Epithelial cell of esophagus (primary cell): ENCODE measurements at places on chromosomes 7 and 10.

DNA sequence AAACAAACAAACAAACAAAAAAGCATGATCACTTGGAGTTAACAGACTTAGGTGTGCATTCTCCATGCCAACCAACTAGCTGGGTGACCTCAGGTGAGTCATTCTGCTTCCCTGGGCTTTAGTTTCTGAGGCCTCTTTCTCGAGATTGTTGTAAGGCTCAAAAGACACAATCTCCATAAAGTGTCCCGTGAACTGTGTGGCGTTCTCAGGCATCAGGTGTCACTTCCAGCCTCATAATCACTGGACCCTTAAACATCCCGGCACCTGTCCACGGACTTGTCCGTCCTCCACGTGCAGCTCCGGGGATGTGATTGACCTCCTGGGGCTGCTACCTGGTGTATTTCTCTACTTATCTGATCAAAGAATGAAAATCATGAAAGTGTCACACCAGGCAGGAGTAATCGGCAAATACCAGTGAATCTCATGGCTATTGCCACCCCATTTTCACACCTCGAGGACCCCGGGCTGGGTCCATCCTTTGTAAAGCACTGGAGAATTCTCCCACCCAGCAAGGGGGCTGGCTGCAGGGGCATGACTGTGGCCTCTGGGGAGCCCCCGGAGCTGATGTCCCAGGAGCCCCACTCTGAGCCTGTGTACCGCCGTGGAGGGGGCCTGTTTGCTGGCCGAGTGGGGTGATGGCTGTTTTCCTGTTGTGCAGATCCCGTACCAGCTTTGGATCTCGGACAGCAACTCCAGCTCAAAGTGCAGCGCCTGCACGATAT is 189.8 kb upstream of the SH2B2 start:
- DNase-seq = peak; percentile 32

DNA sequence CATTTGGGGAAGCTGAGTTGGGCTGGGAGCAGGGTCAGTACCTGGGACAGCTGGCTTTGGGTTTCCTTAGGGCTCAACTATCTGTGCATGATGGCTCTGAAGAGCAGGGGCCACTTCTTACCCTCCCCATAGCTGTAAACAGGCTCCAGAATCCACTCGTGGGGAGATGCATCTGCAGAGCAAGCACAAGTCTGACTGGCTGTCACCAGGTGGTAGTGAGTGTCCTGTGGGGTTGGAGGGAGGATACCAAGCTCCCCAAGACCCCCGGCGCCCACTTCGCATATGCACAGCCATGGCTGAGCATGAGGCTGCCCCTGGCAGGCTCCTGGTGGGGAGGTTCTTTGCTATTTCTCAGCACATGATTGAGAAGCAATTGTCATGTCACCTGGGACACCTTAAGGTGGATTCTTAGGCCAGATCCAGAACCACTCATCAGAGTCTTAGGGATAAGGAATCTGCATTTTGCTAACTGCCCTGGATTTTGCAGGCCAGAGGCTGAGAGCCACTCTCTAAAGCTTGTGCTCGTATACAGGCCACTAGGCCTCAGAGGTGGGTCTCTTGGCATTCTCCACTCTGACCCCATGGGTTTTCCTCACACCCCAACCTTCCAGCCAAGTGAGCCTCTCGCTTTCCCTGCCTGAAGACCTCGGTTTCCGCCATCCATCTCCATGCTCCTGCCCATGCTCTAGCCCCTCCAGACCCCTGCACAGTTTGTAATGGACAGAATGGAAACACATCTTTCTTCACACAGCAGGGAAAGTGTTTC is 53.7 kb downstream of the ADCY1 start:
- DNase-seq = no peak

GRCh38 chr7:41303709-41304108 is 399.2 kb downstream of the INHBA start:
- DNase-seq = no peak

GRCh38 chr10:132403511-132404168 is 6.6 kb downstream of the PWWP2B start:
- DNase-seq = peak; percentile 62

GRCh38 chr10:23291551-23292334 is 52.9 kb downstream of the C10orf67 start:
- DNase-seq = no peak

- peak; percentile 90 for DNase-seq
Measured at GRCh38 chr10:12588091-12588860, 238.9 kb downstream of the CAMK1D start.

- DNase-seq = no peak
Measured at GRCh38 chr10:113449006-113449695, 103.7 kb upstream of the HABP2 start.

DNA sequence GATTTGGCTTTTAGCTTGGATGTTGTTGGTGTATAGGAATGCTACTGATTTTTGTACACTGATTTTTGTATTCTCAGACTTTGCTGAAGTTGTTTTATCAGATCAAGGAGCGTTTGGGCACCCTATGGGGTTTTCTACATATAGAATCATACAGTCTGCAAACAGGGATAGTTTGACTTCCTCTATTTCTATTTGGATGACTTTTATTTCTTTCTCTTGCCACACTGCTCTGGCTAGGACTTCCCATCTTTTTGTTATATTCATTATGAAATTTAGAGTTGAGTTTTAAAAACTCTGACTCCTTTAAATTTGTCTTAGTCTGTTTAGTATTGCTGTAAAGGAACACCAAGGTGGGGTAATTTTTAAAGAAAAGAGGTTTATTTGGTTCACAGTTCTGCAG is 4.7 kb downstream of the ZNF786 start:
- DNase-seq = no peak

DNA sequence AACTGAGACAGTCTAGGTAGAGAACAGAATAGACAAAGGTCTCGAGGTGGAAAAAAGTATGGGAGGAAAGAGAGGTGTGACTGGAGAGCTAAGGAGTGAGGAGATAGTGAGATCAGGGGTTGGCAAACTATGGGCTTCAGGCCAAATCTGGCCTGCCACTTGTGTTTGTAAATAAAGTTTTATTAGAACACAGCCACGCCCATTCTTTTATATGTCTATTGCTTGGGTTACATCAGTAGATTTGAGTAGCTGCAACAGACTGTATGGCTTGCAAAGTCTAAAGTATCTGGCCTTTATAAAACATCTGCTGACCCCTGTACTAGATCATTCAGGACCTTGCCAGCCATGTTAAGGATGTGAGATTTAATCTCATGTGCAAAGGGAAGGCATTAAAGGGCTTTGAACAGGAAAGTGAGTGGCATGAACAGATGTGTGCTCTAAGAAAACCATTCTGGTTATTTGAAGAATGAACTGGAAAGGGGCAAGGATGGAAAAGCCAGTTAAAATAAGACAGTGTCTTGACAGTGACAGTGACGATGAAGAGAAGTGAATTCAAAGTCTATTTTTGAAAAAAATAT is 240.3 kb downstream of the RNLS start:
- no peak for DNase-seq

GRCh38 chr7:28481091-28481926 is 69.0 kb downstream of the CREB5 start:
- no peak for DNase-seq

- DNase-seq = no peak
Measured at GRCh38 chr7:142628945-142629344, 120.3 kb upstream of the PRSS1 start.

GRCh38 chr10:49177391-49178355 is 10.5 kb downstream of the TMEM273 start:
- DNase-seq = peak; percentile 46

GRCh38 chr10:13892871-13893270 is 306.1 kb downstream of the PRPF18 start:
- DNase-seq = no peak

DNA sequence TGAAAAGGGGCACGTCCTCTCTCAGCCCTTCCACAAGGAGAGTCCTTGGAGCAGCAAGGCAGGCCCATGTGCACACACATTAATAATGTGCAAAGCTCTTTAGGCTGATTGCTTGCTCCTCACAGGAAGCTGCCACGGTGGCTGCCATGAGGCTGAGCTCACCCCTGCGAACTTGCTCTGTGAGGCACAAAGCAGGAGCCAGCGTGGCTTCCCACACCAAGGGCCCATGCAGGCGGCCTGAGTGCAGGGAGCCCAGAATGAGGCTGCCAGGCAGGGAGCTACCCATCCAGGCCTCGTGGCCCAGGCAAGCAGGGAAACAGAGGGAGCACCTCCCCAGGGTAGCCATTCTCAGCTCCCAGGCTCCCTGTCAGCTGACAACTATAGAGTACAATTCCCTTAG is 242.9 kb downstream of the GRID1 start:
- DNase-seq = no peak

DNA sequence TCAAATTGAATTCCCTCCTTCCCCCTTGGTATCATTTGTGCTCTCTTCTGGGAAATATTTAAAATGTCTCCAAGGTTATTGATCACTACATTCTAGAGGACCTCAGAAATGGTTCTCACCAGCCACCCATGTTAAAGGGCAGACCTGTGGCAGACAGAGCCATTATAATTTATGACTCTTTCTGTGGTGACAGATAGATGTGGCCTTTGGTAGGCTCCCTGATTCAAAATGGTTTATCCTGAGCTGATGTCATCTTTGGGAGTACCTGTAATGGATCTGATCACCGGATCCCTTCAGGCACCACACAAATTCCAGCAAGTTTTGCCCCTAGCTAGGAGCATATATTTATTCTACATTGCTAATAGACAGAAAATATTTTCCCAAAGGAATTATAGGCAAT is 267.5 kb downstream of the SDK1 start:
- no peak for DNase-seq

DNA sequence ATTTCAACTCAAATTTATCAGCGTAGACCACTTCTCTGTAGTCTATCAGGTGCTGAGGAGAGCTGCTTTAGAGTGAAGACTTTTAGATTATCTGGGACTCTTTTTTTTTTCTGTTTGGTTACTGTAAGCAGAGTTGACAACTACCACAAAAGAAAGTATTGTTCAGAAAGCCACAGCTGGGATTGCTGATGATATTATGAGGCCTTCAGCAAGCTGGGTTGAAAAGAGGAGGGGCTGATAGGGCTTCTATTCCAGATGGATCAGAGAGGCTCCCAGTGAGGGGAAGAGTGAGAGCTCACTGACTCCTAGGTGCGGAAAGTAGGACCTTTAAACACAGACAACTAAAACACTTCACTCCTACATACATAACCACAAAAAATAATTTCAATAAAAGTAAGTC is 188.5 kb upstream of the FERD3L start:
- DNase-seq = no peak

DNA sequence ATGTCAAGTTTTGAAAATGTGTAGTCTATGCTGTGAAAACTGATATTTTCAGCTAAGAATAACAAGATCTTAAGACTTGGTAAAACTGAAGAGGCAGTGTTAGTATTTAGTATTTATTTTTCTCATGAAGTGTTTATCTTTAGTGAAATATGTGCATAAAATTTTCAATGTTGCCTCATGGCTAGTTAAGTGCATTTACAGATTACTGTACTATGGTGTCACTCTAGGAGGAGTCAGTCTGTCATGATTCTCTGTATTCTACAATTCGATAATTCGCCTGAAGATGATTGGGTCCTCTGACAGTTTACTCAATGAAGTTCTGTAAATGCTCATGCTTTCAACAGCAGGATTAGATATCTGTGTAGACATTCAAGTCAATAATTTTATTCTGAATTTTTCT is 488.1 kb upstream of the GRM3 start:
- no peak for DNase-seq
